B cell (primary cell): ENCODE measurements at places on chromosomes 1 and 21.

DNA sequence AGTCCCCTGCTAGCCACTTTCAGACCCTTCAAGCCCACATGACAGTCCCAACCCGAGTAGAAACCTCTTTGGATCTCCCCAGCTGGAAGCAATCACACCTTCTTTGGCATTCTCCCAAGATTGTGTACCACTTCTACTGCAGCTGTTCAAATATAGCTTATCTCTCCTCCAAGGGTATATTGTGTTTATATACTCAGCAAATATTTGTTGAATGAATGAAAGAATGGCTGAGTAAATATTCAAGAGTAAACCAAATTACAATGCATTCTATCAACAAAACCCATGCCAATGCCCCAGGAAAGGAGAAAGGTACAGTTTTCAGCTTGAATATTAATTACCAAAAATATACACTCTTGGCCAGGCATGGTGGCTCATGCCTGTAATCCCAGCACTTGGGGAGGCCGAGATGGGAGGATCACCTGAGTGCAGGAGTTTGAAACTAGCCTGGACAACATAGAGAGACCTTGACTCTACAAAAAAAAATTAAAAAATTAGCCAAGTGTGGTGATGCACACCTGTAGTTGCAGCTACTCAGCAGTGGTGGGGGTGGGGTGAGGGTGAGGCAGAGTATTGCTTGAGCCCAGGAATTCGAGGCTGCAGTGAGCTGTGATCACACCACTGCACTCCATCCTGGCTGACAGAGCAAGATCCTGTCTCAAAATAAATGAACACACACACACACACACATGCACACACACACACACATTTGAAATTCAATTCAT, 68.5 kb downstream of the NIBAN1 start:
- no peak for DNase-seq

GRCh38 chr1:155970531-155971167, 7.7 kb downstream of the ARHGEF2 start:
- peak; percentile 79 for DNase-seq

DNA sequence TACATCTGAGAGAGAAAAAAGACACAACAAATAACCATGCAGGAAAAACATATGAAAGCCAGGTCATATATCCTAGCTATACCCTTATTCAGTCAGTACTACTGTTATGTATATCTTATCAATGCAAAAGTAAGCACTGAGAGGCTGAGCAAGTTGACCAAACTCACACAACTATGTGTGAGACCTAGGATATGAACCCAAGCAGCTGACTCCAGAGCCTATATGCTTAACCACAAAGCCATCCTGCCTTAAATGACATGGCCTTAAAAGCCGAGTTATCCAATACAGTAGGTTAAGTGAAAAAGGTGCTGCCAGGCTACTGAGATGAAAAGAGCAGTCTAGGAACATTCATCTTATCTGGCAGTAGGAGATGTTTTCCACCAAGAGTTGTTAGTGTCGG, 151.6 kb downstream of the RERE start:
- DNase-seq = no peak

GRCh38 chr1:34984435-34984792, 733 bp downstream of the TMEM35B start:
- DNase-seq = peak; percentile 17

- DNase-seq = no peak
These were observed 6.9 kb upstream of the CAMSAP2 start for GRCh38 chr1:200731654-200732332.

DNA sequence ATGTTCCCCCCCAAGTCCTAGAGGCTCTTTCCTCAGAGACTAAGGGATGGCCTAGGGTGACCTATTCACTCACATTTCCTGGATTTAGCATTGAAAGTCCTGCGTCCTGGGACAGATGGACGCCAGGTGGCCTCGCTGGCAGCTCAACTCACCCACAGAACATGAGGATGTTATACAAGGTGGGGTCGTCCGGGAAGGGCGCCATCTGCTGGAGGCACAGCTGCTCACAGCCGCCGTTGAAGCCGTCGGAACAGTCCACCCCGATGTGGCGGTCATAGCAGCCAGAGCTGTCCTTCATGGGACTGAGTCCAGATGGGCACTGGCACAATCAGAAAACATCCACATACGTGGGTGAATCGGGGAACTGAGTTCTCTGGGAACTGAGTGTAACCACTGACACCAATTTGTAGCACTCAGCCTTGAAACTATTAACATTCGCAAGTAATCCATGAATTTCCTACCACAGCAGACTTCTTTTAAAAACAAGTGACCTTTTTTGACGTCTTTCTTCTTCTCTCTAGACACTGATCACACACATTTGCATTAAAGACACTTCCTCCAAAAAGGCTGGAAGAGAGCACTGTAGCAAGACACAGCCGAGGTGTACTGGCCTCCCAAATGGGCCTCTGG, 215.4 kb downstream of the ASTN1 start:
- DNase-seq = peak; percentile 3

GRCh38 chr1:207401578-207401977, 52.5 kb upstream of the CR2 start:
- no peak for DNase-seq

DNA sequence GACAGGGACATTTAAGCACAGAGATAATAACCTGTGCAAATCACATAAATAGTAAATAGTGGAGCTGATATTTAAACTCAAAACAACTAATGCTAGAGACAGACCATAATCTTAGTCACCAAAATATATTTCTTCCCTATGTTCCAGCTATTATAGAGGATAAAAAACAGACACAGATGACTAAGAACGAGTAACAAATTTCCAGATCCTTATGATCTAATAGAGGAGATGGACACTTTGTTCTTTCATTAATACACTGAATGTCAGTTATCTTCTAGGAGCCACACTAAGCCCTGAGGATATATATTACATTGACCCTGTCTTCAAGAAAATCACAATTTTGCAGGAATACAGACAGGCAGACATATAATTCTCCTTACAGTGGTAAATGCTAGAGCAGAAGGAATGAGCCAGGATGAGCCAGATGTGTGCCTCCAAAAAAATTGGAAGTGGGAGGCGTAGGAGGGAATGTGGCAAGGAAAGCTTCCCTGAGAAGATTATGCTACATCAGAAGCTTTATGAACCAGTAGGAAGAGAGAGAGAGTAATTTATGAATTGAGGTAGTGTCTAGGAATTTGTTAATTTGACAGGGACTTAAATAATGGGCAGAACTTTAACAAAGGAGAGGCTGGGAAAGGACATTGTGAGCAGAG, 395.4 kb upstream of the BEND5 start:
- DNase-seq = no peak

DNA sequence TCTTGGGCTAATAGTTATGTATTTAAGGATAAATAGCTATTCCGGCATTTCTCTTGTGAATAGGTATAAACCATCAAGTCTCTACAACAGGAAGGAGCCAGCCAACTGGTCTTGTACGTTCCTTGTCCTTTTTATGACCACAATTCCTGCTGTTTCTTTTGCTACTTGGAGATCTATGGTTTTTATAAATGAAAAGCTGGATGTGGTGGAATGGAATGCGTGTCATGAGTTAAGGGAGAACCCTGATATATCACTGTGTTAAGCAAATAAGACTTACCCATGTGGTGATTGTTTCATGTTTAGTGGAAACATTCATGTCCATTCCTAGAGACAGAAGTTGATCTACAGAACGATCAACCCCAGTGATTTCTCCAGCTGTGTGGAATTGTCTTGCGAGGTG, 282.1 kb downstream of the RPS6KC1 start:
- no peak for DNase-seq

- DNase-seq = no peak
These were observed 7.7 kb upstream of the AGTRAP start for GRCh38 chr1:11728126-11728806.

- no peak for DNase-seq
These were observed 221.9 kb upstream of the DUSP10 start for GRCh38 chr1:221963742-221964141.

GRCh38 chr1:19651141-19651737, 7.1 kb downstream of the NBL1 start:
- DNase-seq = peak; percentile 57

GRCh38 chr21:16072221-16072620, 342.4 kb downstream of the USP25 start:
- DNase-seq = no peak

GRCh38 chr1:79657951-79658658, 651.6 kb upstream of the ADGRL4 start:
- no peak for DNase-seq

- DNase-seq = no peak
These were observed 4.6 kb downstream of the KCNC4 start for GRCh38 chr1:110214454-110215404.

DNA sequence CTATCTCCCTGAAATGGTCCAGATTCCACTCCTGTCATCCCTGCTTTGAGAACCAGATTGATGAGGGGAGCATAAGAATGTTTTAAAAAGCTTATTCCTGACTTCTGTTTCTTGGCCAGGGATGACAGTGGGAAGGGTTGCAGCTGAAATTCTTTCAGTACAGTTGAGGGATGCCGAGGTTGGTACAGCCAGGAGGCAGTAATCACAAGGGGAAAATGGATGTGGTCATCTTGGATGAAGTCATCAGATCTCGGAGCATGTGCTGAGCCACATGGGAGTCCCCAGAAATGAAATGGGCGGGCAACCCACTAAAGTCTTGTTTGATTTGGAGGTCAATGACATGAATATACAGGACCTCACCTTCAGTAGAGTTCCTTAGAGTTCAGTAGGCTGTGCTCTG, 18.7 kb upstream of the PLA2G2E start:
- no peak for DNase-seq

DNA sequence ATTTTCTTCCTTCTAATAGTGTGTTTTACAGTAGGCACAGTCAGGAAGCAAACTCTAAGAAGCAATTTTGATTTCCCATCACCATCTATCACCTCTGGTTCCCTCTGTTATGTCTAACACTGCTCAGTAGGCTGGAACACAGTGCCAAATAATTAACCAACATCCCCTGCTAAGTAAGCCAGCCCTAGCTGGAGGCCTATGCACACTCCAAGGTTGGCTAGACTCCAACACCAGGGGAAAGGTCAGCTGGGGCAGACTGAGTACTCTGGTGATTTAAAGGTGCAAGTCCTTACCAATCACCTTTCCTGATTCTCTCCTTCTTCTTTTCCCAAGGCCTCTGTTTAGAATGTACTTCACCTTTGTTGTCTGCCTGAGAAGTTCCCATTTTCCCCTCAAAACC, 46.5 kb upstream of the BEND5 start:
- no peak for DNase-seq

DNA sequence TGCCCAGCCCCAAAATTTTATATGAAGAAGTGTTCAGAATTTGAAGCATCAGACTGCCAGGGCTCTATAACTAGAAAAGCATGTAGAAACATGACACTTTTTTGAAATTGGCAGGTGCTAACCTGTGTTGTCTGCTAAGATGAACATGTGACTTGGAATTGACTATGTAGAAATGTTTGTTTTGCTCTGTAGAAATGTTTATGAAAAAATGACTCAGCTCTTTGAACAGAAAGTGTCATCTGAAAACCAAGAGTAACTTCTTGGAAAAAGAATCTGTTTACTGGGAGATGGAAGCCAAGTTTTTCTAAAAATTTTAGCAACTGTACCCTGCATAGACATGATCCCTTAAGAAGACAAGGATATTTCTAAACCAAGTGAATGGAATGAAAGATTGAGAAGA, 59.2 kb downstream of the LHX9 start:
- DNase-seq = no peak

GRCh38 chr1:11280719-11281376, 7.8 kb downstream of the UBIAD1 start:
- DNase-seq = peak; percentile 73

GRCh38 chr1:23667411-23667810, 24.2 kb upstream of the RPL11 start:
- DNase-seq = no peak

DNA sequence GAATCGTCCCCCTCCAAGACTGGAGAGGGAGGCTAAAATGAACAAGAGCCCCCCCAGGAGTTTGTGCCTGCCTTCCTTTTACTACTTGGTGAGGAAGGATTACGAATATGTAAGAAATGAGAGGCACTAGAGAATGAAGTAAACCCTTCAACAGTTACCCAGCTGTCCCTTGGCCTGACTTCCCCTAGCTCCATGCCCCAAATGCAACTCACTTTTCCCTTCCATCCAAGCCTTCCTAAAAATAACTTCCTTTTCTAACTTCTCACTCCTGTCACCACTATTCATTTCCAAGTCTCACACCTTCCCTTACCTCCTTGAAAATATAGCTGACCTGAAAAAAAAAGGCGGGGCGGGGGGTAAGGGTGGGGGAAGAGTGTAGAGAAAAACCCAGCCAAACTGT, 96.6 kb upstream of the HNRNPU start:
- DNase-seq = no peak

GRCh38 chr1:115544131-115544530, 97.6 kb upstream of the VANGL1 start:
- no peak for DNase-seq

GRCh38 chr1:108758796-108759195, 12.3 kb downstream of the STXBP3 start:
- no peak for DNase-seq

- no peak for DNase-seq
These were observed 12.1 kb upstream of the OLIG2 start for GRCh38 chr21:33013626-33014025.

DNA sequence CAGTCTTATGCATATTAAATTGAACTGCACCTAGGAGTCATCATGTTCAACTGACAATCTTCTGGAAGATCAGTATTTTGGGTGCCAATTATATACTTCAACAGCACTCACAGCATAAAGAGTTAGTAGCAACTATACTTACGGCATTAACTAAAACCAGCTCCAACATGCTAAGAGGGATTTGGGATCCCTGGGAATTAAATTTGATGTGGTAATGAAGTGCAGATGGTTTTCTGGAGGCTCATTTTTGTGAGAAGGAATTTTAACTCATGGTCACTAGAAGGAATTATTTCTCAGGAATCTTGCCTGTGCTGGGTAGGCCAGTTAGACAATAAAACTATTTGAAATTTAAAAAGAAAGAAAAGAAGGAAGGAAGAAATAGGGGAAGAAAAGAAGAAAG, 18.3 kb downstream of the IFI44 start:
- no peak for DNase-seq

- no peak for DNase-seq
These were observed 8.7 kb downstream of the CTNNBIP1 start for GRCh38 chr1:9901148-9902059.

- DNase-seq = no peak
These were observed 6.3 kb upstream of the KCNE1 start for GRCh38 chr21:34518301-34518700.

- no peak for DNase-seq
These were observed 11.2 kb downstream of the TAF12 start for GRCh38 chr1:28631713-28632112.

DNA sequence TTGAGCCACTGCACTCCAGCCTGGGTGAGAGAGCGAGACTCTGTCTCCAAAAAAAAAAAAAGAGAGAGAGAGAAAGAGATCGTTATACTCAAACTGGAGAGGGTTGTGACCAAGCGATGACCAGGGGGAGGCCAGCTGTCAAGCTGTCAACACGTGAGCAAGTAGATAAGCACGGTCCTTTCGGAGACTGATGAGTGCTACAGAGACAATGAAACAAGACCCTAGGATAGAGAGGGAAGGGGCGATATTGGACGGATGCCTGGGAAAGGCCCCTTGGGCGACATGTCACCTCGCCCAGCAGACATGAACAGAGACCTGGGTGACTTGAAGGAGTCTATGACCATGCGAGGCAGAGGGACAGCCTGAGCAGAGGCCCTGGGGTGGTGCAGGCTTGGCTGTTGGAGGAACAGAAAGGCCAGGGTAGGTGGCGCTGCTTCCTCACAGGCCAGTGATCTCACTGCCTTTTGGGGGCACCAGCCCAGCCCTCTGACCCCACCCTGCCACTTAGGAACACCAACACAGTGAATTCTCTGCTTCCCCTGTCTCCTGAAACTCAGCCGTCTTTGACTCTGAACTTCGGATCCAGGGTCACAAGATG, 100.8 kb upstream of the IFFO2 start:
- no peak for DNase-seq

- DNase-seq = peak; percentile 43
These were observed 769 bp downstream of the GALE start for GRCh38 chr1:23799570-23800399.
